ENCODE measurements at places on chromosomes 3 and 15.

DNA sequence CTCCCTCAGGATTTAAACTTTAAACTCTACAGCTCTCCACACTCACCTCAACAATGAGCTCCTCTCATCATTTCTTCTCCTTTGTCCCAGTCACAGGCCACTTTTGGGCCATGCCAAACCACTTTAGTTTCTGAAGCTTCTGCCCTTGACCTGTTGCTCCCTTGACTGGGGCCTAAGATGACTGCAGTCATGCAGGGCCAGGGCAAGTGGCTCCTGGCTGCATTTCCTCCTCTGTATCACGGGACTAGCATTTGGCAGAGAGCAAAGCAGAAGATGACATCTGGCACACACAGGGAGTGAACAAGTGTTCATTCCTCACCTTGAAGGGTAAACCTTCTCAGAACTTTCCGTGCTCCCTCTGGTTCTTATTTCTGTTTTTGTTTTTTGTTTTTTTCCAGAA lies 136.9 kb downstream of the PDE8A start:
- DNase-seq = no peak

- no peak for DNase-seq
These were observed 211.7 kb downstream of the DTWD1 start for GRCh38 chr15:49832511-49832910.

- DNase-seq = no peak
These were observed 133.8 kb downstream of the GREM1 start for GRCh38 chr15:32851572-32851971.

GRCh38 chr15:78977091-78977571 lies 32.3 kb upstream of the CTSH start:
- DNase-seq = no peak

GRCh38 chr3:54891540-54891897 lies 36.3 kb downstream of the LRTM1 start:
- peak; percentile 39 for DNase-seq

GRCh38 chr3:174417573-174417972 lies 441.6 kb upstream of the NAALADL2 start:
- DNase-seq = no peak

- DNase-seq = no peak
These were observed 1.1 kb upstream of the ZNF639 start for GRCh38 chr3:179321668-179322285.

GRCh38 chr3:79521221-79521848 lies 246.5 kb downstream of the ROBO1 start:
- DNase-seq = no peak

DNA sequence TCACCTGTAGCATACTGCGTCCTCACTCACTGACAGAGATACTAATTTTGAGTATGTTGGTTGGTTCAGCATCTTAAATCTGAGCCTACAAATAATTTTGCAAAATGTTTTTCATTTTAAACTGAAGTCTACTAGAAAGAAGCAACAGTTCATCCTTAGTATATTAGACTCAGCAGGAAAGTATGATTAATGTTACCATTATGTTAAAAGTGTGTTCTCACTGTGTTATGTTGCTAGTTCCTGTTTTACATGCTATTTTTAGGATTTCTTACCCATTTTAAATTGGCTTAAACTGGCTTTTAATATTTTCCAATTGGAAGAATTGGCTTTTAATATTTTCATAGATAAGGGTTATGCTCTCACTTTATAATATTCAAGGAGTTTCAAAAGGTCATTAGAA lies 25.7 kb downstream of the ACKR4 start:
- no peak for DNase-seq

DNA sequence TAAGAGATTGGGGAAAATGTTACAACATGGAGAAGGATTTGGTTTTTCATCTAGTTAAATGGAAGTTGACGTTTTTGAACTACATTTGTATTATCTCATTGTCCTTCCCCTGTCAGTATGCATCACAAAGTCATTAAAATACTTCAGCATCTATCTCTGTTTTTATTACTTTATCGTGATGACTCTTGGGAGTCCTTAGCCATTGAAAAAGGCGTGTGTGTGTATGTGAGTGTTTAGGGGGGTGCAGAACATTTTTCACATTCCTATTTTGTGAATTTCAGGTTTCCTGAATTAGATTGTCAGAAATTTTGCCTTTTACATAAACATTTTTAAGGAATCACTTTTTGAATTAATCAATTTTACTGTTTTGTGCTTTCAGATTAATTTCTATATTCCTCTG lies 360.6 kb upstream of the SGO1 start:
- DNase-seq = no peak

- DNase-seq = no peak
These were observed 46.9 kb downstream of the GADL1 start for GRCh38 chr3:30847592-30847991.

DNA sequence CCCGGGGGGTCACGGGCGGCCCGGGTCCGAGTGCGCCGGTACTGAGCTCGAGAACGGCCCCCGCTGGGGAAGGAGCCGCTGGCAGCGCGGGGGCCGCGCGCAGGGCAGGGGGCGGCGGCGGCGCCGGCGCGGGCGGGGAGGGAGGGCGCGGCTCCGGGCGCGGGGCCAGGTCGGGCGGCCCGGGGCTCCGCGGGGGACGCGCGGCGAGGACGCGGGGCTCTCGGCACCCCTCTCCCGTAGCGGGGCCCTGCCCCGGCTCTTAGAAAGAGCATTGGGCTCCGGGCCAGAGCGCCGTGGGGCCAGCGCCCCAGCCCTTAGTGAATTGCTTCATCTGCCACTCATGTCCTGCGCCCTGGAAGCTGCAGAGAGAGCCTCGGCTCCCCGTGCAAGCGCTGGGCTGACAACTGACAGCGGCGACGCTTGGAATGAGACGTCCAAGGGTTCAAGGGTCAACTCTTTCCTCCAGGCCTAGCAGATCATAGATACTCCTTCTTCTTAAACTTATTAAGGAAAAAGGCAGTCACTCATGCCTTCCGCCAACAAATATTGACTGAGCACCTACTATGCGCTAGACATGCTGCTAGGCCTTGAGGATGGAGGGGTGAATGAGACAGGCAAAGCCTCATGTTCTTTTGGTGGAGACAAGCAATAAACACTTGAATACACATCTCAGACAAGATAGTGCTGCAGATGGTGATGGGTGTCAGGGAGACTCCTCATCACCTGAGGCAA lies 140.8 kb downstream of the SMAD6 start:
- no peak for DNase-seq

GRCh38 chr15:100695048-100695447 lies 92.7 kb downstream of the ASB7 start:
- DNase-seq = no peak

DNA sequence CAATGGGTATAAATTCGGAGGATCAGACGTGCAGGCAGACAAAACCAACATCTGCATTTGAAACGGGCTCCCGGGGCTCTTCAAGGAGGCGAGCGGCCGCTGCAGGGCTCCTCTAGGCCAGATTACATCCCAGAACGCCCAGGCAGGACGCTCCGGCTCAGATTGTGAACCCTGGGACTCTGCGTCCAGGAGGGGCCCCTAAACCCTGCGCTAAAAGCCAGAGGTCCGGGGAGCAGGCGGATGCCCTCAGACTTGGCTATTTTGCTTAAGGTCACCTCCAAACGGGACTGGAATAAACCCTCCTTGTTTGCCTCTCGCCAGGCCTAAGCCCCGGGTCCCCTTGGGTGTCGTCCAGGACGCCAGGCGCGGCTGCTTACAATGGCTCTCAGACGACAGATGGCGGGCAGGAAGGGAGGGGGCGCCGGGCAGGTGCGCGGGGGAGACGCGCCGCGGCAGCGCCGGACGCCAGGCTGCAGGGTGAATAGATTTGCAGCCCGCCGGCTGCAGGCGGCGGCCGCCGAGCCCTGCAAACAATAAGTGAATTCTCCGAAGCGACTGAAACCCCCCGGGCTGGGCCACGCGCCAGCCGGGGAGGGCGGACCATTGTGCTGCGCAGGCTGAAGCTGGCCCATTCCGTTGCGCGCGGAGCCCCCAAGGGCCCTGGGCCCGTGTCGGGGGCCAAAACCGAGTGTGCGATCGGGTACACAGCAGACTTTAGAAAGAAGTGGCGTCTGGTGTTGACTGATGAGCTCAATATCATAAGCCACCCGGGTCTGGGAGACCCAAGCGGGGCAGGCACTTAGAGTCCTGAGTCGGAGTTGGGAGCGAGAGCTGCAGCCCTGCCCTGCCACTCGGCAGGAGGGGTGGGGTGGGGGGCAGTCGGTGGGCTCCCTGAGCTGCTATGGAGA lies 32.3 kb upstream of the AMOTL2 start:
- DNase-seq = peak; percentile 72

- no peak for DNase-seq
These were observed 206.6 kb downstream of the UACA start for GRCh38 chr15:70556779-70557178.

DNA sequence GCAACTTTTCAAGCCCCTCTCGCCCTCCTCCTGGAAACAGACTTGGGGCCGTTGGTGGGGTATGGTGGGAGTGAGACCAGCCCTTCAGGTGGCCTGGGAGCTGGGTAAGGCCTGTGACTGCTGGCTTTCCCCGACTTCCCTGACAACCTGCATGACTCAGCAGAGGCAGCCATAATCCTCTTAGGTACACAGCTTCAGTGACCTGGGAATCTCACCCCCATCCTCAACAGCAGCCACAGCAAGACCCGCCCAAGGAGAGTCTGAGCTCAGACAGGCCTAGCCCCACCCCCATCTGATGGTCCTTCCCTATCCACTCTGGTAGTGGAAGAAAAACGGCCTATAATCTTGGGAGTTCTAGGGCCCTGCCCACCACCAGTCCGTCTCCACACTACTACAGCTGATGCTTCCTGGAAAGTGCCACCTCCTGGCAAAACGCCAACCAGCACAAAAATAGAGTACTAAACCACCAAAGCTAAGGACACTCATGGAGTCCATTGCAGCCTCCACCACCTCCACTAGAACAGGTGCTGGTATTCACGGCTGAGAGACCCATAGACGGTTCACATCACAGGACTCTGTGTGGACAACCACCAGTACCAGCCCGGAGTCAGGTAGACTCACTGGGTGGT lies 13.1 kb upstream of the SLC27A2 start:
- no peak for DNase-seq

DNA sequence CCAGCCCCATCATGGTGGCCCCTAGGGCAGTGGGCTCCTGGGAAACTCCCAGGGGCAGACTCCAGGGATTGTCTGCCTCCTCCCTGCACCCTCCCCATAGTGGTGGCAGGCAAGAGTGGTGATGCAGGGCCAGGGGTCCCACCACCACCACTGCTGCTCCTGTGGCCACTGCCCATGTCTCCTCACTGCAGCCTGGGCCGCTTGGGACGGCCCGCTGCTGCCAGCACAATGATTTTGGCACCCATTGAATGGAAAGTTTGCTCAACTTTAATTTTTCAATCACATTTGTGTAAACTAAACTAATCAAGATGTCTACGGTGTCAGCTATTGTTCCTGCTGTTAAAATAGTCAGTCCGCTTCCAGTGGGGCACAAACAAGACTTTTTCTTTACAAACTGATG lies 92.1 kb upstream of the TNFSF10 start:
- DNase-seq = no peak

DNA sequence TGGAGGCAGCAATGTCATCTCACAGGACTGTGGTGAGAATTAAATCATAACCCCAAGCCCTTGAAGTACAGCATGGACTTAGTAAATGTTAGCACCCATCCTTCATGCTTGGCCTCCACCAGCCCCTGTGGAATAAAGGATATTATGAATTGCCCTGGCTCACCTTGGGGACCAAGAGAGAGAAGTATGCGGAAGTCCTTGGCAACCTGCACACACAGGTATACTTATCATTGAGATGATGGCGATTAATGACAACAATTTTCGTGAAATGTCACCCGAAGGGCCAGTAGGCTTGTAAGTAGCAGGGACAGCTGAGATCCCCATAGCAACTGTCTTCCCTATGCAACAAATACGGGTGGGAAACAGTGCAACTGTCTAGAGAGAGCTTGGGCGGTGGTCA lies 102.0 kb downstream of the FAM43A start:
- no peak for DNase-seq

GRCh38 chr3:183193762-183194689 lies 31.5 kb upstream of the LAMP3 start:
- DNase-seq = no peak

GRCh38 chr3:194293546-194294198 lies 57.5 kb downstream of the CPN2 start:
- no peak for DNase-seq

DNA sequence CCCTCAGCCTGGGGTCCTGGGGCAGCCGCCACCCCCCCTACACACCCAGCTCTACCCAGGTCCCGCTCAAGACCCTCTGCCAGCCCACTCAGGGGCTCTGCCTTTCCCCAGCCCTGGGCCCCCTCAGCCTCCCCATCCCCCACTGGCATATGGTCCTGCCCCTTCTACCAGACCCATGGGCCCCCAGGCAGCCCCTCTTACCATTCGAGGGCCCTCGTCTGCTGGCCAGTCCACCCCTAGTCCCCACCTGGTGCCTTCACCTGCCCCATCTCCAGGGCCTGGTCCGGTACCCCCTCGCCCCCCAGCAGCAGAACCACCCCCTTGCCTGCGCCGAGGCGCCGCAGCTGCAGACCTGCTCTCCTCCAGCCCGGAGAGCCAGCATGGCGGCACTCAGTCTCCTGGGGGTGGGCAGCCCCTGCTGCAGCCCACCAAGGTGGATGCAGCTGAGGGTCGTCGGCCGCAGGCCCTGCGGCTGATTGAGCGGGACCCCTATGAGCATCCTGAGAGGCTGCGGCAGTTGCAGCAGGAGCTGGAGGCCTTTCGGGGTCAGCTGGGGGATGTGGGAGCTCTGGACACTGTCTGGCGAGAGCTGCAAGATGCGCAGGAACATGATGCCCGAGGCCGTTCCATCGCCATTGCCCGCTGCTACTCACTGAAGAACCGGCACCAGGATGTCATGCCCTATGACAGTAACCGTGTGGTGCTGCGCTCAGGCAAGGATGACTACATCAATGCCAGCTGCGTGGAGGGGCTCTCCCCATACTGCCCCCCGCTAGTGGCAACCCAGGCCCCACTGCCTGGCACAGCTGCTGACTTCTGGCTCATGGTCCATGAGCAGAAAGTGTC lies 30.2 kb downstream of the PTPN23 start:
- no peak for DNase-seq

DNA sequence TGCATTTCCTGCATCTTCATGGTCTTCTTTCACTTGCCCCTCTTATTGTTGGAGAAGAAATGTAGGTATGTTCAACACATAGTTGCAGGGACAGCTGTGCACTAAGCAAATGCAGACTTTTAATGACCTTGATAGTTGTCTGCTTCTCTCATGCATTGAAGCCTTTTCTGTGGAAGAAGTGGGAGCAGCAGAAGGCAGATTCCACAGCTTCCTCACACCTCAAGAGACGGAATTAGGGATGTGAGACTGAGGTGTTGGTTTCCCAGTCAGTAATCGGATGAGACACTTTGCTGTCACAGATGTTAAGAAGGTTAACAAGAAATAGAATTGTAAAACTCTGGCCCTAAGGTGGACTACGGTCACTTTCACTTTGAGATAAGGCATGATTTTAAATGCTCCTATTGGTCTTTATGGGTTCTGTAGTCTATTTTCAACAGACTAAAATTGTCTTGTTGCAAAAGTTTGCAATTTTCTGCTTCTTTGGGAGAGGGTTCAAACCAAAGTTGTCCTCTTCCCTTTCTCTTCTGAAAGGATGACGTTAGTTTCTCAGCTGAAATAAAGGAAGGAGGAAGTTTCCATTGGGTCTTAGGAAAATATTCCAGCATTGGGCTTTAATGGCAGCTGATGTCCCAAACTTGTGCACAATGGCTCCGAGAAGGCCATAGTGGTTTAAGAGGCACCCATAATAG lies 117.4 kb downstream of the LPP start:
- DNase-seq = no peak

- no peak for DNase-seq
These were observed 90.0 kb downstream of the PPP2R3A start for GRCh38 chr3:136055491-136055890.

- DNase-seq = no peak
These were observed 3.1 kb upstream of the A4GNT start for GRCh38 chr3:138135146-138135832.

Data from C1 segment of cervical spinal cord (tissue), 14 donors.